GM10248 (cell line): ENCODE measurements at places on chromosomes 1 and 21.

DNA sequence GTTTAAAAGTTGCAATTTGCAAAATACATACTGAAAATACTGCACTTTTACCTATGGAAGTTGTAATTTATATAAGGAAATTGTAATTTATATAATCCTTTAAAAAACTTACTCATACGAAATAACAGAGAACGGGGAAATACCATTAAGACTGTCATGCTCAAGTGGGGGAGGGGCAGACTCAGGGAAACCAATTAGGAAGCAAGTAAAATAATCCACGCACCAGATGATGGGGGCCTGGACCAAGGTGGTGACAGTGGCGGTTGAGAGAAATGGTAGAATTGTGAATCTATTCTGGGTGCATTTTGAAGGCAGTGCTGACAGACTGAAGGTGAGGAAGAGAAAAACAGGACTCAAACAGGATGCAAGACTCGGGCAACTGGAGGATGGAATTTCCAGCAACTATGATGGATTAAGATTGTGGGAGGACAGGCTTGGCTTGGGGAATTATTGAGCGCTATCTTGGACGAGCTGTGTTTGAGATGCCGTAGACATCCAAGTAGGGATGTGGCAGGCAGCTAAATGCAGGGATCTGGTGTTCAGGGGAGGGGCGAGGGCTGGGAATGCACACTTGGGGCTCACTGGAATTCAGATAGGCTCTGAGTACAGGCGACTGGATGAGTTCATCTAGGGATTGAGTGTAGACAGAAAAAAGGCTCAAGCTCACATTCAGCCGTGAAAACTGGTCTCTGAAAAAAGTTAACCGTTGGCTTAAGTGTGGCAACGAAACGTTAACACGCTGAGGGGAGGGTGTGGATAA, 977 bp downstream of the LCA5L start:
- no peak for DNase-seq

- no peak for DNase-seq
Observed at GRCh38 chr1:39711966-39712340, 20.7 kb upstream of the HPCAL4 start.

DNA sequence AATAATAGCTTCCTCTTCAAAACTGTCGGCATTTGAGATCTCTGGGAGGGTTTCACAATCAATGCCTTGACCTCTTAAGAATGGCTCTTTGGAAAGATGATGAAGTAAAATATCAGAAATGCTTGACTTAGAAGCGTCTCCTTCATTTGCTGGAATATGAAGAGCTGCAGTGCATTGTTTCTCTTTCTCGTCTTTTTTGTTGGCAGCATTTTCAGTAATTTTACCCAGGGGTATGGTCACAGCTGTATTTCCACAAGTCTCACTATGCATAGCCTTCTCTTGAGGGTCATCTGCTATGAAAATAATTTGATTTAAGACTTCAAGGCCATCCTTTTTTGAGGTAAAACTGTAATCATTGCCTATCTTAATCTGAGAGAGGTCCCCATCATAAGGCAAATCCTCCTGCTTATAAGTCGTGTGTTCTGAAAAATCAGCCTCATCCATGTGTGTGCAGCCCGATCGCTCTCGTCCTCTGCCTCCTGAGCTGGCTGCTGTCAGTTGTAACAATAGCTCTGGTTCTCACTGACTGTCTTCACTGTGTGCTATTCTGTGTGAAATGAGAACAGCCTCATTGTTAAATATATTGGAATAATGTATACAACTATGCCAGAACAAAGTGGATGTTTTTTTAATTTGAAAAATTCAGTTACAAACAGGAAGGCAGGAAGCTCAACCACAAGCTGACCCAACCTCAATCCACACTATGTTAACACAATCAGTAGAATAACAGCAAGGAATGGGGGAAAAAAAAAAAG, 4.5 kb downstream of the AKNAD1 start:
- DNase-seq: no peak

DNA sequence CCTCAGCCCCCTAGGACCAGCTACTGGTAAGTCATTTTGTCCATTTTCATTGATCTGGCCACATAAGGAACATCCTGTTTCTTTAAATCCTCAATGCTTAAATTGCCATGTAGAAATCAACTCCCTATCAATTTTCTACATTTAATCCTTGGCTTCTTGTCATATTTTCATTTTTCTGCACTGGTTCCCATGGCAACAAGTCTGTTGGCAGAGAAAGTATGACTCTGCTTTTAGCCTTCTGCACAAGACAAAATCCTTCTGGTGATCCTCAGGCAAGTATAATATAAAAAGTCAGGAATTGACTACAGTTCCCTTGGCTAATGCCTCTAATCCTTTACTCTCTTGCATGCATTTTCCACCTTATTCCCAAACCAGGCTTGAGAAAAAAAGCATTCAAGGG, 65.0 kb downstream of the LRRC40 start:
- no peak for DNase-seq

GRCh38 chr1:209405183-209405814, 178.2 kb upstream of the CAMK1G start:
- DNase-seq: no peak

DNA sequence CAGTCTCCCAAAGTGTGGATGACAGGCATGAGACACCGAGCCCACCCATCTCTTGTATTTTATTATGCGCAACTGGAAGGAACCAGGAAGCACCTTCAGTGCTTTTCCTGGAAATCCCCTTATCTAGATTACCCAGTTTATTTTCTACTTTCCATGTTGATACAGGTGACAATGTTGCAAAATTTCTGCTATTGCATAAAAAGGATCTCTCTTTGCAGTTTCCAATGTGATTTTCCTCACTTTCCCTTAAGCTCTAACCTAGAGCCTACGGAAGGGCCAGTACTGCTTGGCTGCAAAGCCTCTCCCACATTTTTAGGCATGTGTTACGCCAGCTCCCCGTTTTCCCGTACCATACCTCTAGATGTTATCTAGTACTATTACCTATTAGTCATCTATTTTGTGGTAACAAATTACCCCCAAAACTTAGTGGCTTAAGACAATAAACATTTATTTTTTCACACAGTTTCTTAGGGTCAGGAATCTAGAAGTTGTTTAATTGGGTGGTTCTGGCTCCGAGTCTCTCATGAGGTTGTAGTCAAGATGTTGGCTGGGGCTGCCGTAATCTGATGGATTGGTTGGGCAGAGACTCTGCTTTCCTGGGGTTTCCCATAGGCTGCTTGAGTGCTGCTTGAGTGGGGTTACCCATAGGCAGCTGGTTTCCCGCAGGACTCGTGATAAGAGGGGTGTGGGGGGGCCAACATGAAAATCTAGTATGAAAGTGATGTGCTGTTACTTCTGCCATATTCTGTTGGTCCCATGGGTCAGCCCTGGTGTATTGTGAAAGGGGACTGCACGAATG, 131.5 kb upstream of the HNRNPU start:
- no peak for DNase-seq
